ENCODE measurements at places on chromosomes 5 and 9.

DNA sequence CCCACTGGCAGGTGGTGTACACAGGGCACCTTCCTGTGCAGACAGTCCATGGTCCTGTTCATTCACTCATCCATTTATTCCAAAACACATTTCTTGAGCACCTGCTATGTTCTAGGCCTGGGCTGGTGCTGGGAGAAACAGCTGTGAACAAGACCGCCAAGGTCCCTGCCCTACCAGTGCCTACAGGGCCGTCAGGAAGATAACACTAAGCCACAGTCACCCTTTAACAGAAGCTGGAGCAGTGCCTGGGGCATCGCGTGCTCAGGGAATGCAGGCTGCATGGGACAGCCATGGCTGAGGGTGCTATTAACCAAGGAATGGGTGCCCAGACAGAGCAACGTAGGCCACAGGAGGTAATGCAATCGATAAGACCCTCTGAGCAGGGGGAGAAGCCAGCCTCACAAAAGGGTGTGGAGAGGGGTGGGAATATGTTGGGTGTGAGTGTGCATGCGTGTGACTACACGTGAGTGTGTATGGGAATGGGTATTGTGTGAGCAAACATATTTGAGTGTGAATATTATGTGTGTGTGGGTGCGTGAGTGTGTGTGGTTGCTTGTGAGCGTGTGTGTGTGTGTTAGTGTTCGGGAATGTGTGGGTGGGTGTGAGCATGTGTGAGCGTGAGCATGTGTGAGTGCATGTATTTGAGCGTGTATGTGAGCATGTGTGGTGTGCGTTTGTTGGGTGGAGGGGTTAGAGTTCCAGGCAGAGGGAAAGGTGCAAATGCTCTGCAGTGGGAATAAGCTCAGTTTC lies 19.1 kb downstream of the DUSP1 start:
- DNase-seq, result no peak

DNA sequence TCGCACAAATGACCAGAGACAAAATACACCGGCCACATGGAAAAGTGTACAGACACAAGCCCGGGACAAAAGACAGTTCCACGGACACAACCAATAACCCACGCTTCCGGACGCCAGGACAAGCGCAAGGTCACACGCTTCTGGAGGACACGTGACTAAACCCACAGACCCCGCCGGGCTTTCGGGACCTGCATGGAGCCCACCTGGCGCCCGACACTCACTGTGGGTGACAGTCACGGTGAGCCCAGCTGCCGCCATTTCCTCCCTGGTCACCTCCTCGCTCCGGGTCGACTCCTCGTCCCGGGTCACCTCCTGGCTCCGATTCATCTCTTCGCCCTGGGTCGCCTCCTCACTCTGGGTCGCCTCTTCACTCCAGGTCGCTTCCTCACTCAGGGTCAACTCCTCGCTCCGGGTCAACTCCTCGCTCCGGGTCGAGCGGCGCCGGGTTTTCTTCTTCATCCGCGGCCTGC lies 470 bp downstream of the BAG1 start:
- DNase-seq, result no peak

GRCh38 chr9:122307061-122307460 lies 42.4 kb downstream of the MRRF start:
- DNase-seq, result no peak

- DNase-seq, result no peak
Measured at GRCh38 chr5:18243846-18244245, 609.6 kb downstream of the TAF11L14 start.

- DNase-seq, result no peak
Measured at GRCh38 chr5:65871182-65871581, 55.2 kb upstream of the ERBIN start.

GRCh38 chr9:90891308-90892040 lies 89.9 kb downstream of the SYK start:
- no peak for DNase-seq

GRCh38 chr9:112032009-112032408 lies 135.4 kb downstream of the UGCG start:
- DNase-seq, result no peak

DNA sequence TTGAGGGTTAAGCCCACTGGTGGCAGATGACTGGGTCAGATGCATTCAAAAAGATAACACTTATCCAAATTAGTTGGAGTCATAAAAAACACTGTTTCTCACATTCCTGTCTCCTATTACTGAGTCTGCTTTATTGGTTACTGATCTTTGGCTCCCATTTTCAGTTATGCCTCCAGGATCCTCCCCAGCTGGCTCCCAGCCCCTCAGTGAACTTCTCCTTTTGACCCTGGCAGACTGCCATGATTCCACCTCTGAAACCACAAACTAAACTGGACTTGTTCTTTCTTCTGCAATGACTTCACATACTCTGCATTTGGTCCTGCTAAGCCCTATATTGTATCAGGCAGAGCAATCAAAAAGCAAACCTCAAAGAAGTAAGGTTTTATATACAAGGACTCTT lies 860.8 kb upstream of the DMAC1 start:
- DNase-seq, result no peak

DNA sequence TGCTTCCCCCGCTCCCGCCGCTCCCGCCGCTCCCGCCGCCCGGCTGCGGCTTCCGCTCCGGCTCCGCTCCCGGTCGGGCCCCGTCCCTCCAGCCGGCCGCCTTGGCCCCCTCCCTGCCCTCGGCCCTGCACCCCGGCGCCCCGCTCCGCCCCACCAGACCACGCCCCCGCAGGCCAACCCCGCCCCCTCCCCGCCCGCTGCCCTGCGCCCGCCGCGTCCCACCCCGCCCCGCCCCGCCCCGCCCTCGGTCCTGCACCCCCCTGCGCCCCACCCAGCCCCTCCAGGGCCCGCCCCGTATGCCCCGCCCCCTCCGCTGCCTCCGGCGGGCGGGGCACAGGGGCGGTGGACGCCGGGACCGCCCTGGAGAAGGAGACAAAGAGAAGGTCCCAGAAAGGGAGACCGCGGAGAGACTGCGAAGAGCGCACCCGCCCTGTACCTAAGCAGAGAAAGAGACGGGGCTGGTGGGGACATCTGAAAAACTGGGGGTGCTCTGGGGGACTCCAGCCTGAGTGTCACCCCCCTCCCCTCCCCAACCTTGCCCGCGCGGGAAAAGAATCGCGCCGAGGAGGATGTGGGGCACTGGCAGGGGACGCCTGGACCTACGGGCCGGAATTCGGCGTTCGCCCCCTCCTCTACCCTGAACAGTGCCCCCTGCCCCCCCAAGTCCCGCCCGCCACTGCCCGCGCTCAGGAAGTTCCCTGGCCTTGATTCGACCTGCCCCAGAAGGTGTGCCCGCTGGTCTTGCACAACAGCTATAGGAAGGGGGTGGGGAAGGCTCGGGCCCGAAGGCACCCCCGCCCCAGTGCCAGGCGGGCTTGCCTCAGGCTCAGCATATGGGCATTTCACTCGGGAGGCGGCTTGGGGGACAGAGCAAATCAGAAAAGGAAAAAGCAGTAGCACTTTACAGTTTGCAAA lies 42.8 kb upstream of the STXBP1 start:
- no peak for DNase-seq

DNA sequence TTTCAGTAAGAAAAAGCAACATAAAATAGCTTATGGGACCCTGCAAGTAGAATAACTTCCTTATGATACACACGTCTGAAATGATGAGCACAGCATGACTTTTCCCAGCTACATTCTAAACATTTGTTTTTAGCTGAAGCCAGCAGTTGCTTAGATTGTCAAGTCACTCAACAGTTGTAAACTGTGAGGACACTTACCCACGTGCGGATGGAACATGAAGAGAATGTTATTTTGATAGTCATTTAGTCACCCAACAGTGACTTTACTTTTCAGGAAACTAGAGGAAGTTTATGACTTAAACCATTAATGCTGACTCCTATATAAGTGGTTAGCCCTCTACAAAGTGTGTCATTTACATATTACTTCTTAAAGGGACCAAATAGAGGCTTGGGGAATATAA lies 3.0 kb downstream of the HACD4 start:
- no peak for DNase-seq

- no peak for DNase-seq
Measured at GRCh38 chr9:124880501-124880900, 18.6 kb downstream of the ARPC5L start.

DNA sequence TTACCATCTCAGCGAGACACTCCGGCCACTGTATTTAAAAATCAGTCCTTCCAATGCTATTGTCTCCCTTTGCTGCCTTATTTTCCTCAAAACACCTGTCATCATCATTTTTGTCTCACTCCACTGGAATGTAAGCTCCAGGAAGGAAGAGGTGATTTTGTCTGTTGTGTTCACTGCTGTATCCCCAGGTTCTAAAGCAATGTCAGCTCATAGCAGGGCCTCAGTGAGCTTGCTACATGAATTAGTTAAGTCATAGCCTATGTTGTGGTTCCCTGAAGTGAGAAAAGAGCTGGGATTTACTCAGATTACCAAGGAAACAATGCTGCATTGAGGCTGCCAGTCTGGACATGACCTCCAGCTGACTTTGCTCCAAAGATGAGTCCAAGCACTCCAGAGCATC lies 137.6 kb upstream of the RASEF start:
- no peak for DNase-seq

DNA sequence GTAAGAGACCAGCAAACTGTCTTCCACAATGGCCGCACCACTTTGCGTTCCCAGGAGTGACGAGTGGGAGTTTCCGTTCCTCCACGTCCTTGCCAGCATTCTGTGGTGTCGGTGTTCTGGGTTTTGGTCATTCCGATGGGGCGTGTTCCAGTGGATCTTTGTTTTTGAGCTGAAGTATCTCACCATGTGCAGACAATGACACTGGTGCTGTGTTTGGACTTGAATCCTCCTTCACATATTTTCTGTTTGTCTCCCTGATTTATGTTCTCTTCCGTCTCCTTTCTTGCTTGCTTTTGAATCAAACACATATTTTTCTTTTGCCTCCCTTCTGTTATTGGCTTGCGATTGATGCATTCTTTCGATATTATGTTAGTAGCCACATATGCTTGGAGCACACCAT lies 60.8 kb upstream of the IRX4 start:
- DNase-seq, result no peak

DNA sequence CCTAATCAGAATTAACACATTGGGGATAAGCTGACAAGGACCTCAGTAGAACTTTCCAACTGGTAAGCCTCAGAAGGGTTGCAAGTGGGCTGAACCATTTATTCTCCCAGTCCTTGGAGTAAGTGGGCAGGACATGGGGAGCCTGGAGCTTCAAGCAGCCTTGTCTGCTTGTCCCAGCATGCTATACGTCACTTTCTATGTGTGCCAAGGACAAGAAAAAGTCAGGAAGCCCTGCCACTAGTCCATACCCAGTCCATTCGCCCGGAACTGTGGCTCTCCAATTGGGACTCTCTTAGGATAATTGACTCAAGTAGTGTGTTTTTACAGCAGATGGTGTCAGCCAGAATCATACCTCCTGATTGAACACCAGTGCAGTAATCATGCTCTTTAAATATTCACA lies 62.6 kb upstream of the FRRS1L start:
- no peak for DNase-seq

DNA sequence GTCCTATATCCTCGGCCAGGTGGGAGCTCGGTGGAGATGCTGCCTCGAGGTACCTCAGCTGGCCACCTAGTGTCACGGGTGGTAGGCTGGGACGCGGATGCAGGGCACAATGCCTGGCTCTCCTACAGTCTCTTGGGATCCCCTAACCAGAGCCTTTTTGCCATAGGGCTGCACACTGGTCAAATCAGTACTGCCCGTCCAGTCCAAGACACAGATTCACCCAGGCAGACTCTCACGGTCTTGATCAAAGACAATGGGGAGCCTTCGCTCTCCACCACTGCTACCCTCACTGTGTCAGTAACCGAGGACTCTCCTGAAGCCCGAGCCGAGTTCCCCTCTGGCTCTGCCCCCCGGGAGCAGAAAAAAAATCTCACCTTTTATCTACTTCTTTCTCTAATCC lies 2.0 kb downstream of the PCDHGC3 start:
- DNase-seq, result no peak
